OCI-M1 (cell line): ENCODE measurements at places on chromosomes 5 and 9.

DNA sequence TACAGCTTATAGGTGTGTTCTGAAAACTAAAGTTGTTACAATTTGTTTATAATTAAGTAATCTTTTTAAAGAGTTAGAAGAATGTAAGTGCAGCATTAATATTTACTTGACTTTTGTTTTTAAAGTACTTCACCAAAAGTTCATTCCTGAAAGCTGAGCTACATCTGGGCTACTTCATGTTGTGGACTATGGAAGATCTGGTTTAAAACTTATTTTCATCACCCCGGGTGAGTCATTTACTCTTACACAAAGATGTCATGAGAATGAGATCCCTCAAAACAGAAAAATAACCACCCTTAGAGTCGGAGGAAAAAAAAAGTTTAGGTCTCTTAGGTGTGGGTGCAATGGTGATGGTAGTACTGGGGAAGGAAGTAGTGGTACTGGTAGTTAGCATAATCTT lies 5.1 kb downstream of the POU5F2 start:
- no peak for DNase-seq

GRCh38 chr5:4700069-4700468 lies 440.1 kb upstream of the ADAMTS16 start:
- peak; percentile 79 for DNase-seq

GRCh38 chr5:87210743-87211142 lies 56.9 kb upstream of the RASA1 start:
- no peak for DNase-seq

GRCh38 chr5:65395526-65396155 lies 86.1 kb downstream of the ADAMTS6 start:
- no peak for DNase-seq

DNA sequence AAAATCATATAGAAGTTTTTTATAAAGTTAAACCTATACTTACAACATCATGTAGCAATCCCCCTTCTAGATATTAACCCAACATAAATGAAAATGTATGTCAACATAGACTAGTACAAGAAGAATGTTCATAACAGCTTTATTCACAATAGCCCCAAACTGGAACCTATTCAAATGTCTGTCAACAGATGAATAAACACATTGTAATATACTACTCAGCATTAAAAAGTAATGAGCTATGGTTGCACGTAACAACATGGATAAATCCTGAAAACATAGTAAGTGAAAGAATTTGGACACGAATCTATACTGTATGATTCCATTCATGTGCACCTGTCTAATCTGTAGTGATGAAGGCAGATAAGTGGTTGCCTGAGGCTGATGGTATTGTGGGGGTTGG lies 73.9 kb downstream of the CSNK1G3 start:
- DNase-seq: no peak

DNA sequence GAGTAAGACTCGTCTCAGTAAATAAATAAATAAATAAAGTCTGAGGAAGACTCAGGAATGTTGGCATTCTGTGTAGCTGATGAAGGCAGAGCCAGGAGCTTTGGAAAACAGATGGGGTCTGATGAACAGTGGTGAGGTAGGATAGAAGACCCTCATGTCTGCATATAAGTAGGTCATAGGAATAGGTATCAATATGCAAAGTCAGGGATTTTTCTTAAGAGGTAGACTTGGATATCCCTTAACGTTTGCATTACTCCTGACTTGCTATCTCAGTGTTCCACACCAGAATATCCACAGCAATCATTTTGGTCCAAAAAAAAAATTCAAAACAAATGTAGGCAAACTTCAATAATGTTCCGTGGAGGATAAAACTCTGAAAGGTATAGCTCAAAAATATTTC lies 31.3 kb upstream of the ZFYVE16 start:
- DNase-seq: no peak

GRCh38 chr5:58127255-58128220 lies 332.3 kb downstream of the PLK2 start:
- DNase-seq: no peak

DNA sequence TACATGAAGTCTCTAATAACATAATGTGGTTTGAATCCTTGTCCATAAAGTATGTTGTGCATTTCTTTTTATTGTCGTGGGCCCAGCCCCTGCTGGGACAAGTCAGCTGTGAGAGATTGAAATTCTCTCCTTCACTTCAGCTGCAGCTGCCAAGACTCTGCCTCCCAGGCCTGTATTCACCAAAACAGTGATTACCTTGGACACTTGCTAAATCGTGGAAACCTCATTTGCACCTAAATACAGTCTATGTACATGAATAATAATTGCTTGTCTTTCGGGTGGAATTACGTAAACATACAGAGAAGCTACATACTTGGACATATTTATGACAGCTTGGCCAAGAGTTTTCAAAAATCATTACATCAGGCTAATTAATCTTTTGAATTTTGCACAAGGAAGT lies 898.5 kb upstream of the SEMA6A start:
- DNase-seq: no peak

- DNase-seq: no peak
Measured at GRCh38 chr9:97484134-97484533, 17.3 kb upstream of the TMOD1 start.

DNA sequence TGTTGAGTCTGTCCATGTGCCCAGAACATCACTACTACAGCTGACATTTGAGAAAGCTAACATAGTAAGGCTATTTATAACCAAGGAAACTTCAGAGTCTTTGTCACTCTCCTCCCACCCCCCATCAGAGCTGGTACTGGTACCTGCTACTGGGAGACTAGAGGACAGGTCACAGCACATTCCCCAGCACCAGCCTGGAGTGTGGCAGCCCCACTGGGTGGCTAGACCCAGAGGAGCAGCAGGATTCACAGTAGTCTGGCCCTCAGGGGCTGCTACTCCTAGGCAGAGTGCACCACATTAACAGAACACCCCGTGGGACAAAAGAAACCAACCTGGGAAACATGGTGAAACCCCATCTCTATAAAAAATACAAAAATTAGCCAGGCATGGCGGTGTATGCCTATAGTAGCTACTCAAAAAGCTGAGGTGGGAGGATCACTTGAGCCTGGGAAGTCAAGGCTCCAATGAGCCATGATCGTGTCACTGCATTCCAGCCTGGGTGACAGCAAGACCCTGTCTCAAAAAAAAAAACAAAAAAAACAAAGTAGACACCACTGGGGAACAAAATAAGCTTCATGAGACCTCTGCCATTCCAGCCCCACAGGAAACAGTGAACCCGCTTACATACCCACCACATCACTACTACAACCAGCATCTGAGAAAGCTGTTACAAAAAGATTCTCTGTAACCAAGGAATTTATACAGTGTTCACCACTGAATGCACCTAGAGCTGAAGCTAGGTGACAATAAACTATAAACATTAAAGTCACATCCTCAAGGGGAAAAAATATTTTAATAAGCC lies 26.3 kb upstream of the PTGER4 start:
- DNase-seq: no peak

DNA sequence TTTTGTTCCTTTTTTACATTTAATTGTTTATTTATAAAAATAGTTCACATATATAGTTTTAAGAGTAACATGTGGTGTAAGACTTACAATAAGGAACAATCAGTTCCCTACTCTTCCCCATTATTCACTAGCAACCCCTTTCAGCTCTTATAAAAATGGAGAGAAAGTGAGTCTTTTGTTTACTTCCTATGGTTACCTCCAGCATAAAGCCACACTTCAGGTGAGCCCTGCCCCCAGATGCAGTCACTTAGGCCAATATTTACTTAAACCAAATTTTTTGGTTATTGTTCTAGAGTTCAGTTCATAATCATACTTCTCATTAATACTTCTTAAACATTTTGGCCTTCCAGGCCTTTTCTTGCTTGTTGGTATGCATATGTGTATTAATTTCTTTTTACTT lies 33.7 kb downstream of the UBE2R2 start:
- no peak for DNase-seq

GRCh38 chr9:99592834-99593574 lies 228.7 kb upstream of the NR4A3 start:
- peak; percentile 56 for DNase-seq

DNA sequence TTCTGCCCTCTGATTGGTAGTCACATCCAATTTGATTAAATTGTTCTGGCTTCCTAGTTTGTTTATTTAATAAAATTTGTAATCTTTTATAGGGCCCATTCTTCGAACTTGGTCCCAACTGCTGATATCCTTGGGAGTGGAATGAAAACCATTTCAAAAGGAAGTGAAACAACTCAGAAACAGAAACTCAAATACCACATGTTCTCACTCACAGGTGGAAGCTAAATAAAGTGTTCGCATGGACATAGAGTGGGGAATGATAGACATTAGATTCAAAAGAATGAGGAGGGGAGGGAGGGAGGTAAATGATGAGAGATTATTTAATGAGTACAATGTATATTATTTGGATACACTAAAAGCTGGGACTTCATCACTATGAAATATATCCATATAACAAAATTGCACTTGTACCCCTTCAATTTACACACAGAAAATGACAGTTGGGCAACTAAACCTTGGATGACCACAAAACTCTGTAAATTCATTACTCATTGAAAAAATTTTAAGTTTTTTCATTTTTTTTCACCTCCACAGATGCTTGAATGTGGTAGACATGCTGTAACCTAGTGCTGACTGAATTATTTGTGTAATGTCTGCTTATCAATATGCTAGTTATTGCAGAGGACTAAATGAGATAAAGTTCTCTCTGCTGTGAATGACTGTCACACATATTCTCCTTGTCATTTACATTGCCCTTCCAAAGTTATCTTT lies 16.0 kb downstream of the ATP10B start:
- no peak for DNase-seq

- no peak for DNase-seq
Measured at GRCh38 chr5:180353980-180354452, 880 bp upstream of the GFPT2 start.

- no peak for DNase-seq
Measured at GRCh38 chr5:35198075-35198474, 32.2 kb downstream of the PRLR start.

- DNase-seq: peak; percentile 41
Measured at GRCh38 chr9:116494815-116495634, 192.1 kb upstream of the TRIM32 start.

DNA sequence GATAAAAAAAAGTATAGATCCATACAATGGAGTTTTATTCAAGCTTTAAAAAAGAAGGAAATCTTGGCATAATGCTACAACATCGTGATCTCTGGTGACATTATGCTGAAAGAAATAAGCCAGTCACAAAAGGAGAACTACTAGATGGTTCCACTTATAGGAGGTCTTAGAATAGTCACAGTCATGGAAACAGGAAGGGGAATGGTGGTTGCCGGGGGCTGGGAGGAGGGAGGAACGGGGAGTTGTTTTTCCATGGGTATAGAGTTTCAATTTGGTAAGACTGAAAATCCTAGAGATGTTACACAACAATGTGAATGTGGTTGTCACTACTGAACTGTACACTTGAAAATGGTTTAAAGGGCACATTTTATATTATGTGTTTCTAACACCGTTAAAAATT lies 94.5 kb downstream of the CFAP90 start:
- DNase-seq: peak; percentile 26

- DNase-seq: peak; percentile 6
Measured at GRCh38 chr9:98989036-98990000, 45.6 kb downstream of the COL15A1 start.

DNA sequence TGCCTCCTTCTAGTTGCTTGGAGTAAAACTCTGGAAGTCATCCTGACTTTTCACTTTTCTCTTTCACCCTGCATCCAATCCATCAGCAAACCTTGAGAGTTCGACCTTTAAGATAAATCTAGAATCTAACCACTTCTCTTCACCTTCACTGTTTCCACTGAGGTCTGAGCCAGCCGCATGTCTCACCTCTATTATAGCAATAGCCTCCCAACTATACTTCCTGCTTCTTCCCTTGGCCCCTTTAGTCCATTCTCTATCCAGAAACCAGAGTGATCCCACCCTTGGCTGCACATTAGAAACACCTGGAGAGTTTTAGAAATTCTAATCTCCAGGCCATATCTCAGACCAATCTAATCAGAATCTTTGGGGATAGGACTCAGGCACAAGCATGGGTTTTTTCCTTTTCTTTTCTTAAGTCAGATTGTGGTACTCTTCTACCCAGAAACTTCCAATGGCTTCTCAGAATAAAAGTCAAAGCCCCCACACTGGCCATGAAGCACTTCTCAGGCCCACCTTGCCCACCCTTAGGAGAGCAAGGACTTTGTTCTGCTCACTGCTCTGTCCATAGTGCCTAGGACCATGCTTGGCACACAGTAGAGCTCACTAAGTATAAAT lies 33.1 kb downstream of the MFAP3 start:
- no peak for DNase-seq

DNA sequence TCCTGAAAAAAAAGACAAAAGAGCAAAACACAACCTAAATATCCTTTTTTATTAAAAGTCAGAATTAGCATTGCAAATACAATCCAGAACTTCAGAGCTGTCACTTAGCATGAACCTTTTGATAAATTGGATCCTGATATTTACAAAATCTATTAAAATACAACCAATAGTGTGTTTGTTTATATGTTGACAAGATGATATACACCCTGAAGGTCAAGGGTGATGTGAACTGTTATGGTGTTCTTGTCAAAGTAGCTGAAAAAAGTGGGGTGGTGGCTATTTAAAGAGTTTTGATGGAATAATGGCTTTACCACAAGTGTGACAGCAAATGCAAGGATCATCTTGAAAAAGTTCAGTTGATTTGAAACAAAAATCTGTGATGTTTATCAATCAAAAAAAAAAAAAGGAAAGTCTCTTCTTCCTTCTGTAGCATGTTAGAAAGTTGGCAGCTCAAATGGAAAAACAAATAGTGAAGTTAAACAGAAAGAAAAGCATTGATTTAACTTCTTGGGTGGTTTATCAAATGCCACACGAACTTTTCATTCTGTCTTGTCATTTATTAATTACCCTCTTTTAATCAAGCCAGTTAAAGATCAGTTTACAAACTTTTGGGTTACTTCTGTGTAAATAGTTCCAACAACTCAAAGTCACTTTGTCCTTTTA lies 44.5 kb downstream of the PRDM6 start:
- no peak for DNase-seq

- DNase-seq: no peak
Measured at GRCh38 chr5:130189961-130190360, 285.7 kb downstream of the CHSY3 start.

DNA sequence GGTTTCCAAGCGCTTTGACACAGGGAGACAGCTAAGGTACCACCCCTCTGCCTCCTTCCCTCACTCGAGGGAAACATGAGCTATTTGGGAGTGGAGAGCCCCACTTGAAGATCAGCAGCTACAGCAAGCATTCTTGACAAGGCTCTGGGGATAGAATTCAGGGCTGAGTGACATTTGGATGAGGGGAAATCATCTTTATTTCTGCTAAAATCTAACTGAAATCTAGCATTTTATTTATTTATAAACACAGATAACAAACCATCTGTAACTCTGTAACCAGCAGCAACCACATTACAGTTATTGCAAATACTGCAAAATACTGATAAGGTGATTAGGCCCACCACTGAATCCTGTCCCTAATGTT lies 22.4 kb downstream of the RNF130 start:
- DNase-seq: peak; percentile 81

- peak; percentile 43 for DNase-seq
Measured at GRCh38 chr9:110808599-110808980, 140.0 kb downstream of the MUSK start.

- no peak for DNase-seq
Measured at GRCh38 chr9:82454509-82455190, 466.1 kb downstream of the SPATA31D1 start.
